Activated T-cell treated with anti-CD3 and anti-CD28 coated beads, Interleukin-2, amount 50 U/mL, for 72 hours (primary cell): ENCODE measurements at places on chromosomes 5 and 9. TPM values are rescaled to one million over a fixed set of nuclear protein-coding genes. Genes with fewer than 3 reads are reported as not detected.

Gene DNM1
- total RNA-seq: 0.86 TPM

Gene FRMPD1
- not detected for total RNA-seq

Gene CDO1
- 0.50 TPM for total RNA-seq

Gene RAPGEF1
- 170 TPM for total RNA-seq

DNA sequence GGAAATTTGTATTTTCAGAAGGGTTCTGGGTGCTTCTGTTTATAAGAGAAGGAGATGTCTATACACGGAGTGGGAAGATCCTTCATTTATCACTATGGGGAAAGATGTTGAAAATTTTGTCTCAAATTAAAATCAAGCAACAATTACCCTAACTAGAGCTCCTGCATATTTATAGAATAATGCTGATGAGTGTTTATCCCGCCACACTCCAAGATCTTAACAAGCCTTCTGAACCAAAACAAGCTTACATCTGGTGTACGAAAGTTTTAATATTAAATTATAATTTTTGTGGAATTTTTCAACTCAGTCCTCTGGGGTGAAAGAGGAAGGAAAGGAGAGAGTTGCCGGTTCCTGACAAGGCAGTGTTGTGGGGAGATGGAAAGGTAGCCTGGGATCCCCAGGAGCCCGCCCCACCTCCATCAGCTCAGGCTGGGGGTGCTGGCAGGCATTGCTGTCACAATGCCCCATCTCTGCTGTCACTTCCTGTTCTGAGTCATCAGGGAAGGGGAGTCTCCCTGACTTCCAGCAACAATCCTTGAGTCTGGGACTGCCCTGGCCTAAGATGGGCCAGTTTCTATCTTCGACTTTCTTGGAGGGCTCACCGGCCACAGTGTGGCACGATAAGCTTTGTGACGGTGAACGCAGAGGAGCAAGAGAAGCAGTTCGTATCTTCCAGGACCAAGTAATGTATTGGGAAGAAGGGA is 64.5 kb downstream of the ERAP1 start:
- H3K4me3 ChIP-seq: no peak overlapping the region
- H3K27me3 ChIP-seq: no peaks in the 10 kb centered on the region
- no peak for DNase-seq
- H3K27ac ChIP-seq: peak overlapping the region; percentile 76

DNA sequence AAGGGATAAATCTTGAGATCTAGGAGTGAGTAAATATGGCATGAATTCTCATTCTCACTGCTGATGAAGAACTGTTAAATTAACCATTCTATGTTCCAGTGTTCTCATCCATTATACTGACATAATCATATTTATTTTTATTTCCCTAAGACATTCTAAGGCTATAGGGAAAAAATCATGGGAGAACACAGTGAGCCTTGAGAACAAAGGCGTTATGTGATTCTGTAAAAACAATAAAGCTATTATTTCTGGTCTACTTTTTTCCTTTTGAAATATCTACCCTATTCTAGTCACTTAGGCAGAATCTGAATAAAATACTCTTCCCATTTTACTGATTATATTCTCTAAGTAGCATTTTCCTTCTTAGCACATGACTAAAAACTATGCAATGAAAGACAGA is 155.7 kb upstream of the ADAMTS16 start:
- no peak overlapping the region for H3K27ac ChIP-seq
- H3K36me3 ChIP-seq: no peaks in the 10 kb centered on the region
- H3K4me1 ChIP-seq: no peaks in the 10 kb centered on the region
- H3K27me3 ChIP-seq: no peaks in the 10 kb centered on the region
- no peak overlapping the region for H3K4me3 ChIP-seq

DNA sequence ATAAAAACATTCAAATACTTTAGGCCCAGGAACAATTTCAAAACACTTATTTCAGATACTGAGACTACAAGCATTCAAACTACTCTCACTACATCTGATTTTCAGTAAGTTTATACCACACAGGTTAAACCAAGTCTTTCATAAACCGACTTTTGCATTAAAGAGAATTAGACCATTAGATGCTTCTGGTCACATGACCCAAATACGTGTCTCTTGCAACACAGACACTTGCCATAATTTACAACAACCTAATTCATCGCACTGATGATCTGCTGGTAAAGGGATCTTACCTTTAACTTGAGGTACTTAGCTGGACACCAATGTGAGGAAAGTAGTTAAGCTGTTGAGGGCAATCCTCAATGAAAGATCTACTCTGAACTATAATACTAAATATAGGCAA is 3.2 kb downstream of the HNRNPH1 start:
- H3K4me3 ChIP-seq: peak overlapping the region; percentile 97
- DNase-seq: no peak
- no peaks in the 10 kb centered on the region for H3K27me3 ChIP-seq
- H3K4me1 ChIP-seq: peaks cover 86% of the 10 kb centered on the region

DNA sequence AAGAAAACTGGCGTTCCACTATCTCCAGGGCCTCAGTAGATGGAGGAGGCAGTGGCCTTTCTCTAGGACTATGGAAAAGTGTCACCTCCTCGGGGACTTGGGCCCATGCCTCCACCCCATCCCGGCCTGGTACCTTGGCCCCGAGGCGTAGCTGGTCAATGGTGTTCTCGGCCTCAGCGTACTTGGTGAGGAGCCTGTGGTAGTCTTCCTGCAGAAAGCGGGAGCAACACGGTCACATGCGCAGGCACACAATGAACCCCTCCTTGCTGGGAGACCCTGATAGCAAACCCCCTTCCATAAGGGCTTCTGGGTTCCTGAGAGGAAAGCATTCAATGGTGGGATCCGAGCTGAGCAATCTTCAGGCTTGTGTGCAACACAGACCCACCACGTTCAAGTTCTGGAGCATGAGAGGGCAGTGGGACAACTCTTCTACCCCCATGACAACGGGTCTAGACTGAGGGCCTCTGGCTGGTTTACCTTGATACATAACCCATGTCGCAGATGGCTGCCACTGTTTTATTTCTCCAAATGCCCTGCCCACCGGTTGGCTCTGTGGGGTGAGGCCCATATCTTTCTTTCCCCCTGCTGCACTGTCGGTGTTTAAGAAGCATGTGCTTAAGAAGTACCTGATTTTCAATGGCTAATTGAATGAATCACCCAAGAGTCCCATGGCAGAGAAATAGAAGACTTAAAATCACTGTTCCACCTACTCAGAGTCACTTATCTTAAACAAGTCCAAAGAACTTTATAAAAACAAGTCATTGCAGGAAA is 13.6 kb downstream of the AKNA start:
- H3K27ac ChIP-seq: peak overlapping the region; percentile 66
- H3K4me1 ChIP-seq: peaks cover 89% of the 10 kb centered on the region
- peak overlapping the region; percentile 80 for H3K4me3 ChIP-seq
- H3K36me3 ChIP-seq: peaks cover 20% of the 10 kb centered on the region

- no peaks in the 10 kb centered on the region for H3K27me3 ChIP-seq
- peak overlapping the region; percentile 27 for H3K4me3 ChIP-seq
- no peak for DNase-seq
Measured at GRCh38 chr5:57215629-57216195, 41.9 kb downstream of the GPBP1 start.
